ENCODE measurements at places on chromosomes 5 and 9.
A peak's percentile ranks its signal among the peaks of the same experiment; 100 is the strongest.

GRCh38 chr5:79420248-79420647, 93.7 kb downstream of the HOMER1 start:
- DNase-seq = no peak
- no peak overlapping the region for H3K4me3 ChIP-seq
- no peaks in the 10 kb centered on the region for H3K36me3 ChIP-seq
- no peaks in the 10 kb centered on the region for H3K27me3 ChIP-seq
- no peak overlapping the region for H3K27ac ChIP-seq
- H3K4me1 ChIP-seq = no peaks in the 10 kb centered on the region

- no peak overlapping the region for H3K4me3 ChIP-seq
- H3K27ac ChIP-seq = no peak overlapping the region
- H3K36me3 ChIP-seq = no peaks in the 10 kb centered on the region
- DNase-seq = no peak
- no peaks in the 10 kb centered on the region for H3K4me1 ChIP-seq
These were observed 12.8 kb downstream of the CRAT start for GRCh38 chr9:129097671-129098306.

DNA sequence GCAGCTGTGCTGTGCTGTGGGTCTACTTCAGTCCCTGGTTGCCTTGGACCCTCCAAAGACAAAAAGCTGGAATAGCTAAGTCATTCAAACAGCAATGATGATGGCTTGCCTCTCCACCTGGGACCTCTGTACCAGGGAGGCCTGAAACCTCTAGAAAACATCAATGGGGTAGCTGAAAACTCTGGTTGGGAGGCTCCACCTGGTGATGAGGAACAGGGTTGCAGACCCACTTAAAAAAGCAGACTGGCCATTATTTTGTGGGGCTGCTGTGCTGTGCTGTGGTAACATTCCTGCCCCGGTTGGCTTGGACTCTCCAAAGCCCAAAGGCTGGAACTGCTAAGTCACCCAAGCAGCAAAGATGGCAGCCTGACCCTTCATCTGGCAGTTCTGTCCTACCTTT, 839.3 kb upstream of the ARRDC3 start:
- no peaks in the 10 kb centered on the region for H3K4me1 ChIP-seq
- H3K27me3 ChIP-seq = no peaks in the 10 kb centered on the region
- DNase-seq = no peak

- H3K36me3 ChIP-seq = no peaks in the 10 kb centered on the region
- DNase-seq = no peak
- H3K4me3 ChIP-seq = no peak overlapping the region
- no peaks in the 10 kb centered on the region for H3K4me1 ChIP-seq
- no peaks in the 10 kb centered on the region for H3K27me3 ChIP-seq
- no peak overlapping the region for H3K27ac ChIP-seq
These were observed 453.3 kb downstream of the KIF4B start for GRCh38 chr5:155466851-155467250.

- no peaks in the 10 kb centered on the region for H3K36me3 ChIP-seq
- no peaks in the 10 kb centered on the region for H3K27me3 ChIP-seq
These were observed 94.2 kb upstream of the FBN2 start for GRCh38 chr5:128632264-128632663.

- H3K4me3 ChIP-seq = no peak overlapping the region
- no peak for DNase-seq
- no peak overlapping the region for H3K27ac ChIP-seq
- no peaks in the 10 kb centered on the region for H3K27me3 ChIP-seq
- no peaks in the 10 kb centered on the region for H3K36me3 ChIP-seq
These were observed 39.8 kb downstream of the FOXI1 start for GRCh38 chr5:170145462-170145861.

GRCh38 chr5:156431956-156432829, 105.2 kb downstream of the SGCD start:
- DNase-seq = peak; percentile 9
- no peaks in the 10 kb centered on the region for H3K4me1 ChIP-seq
- no peak overlapping the region for H3K27ac ChIP-seq
- no peak overlapping the region for H3K4me3 ChIP-seq

DNA sequence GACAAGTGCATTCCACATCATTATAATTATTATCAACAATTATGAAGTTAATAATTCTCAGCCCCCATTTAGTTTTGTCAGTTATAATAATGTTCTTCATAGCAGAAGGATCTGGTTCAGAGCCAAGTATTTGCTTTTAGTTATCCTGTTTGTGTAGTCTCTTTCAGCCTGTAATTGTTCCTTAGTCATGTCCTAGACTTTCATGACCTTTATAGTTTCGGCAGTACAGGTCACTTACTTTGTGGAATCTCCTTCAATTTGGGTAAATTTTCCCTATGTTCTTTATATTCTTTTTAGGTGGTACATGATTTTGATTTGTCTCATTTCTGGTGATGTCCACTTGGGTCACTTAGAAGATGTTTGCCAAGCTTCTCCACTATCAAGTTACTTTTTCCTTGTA, 34.3 kb downstream of the UBE2R2 start:
- H3K36me3 ChIP-seq = no peaks in the 10 kb centered on the region
- H3K27me3 ChIP-seq = no peaks in the 10 kb centered on the region
- no peak for DNase-seq
- H3K27ac ChIP-seq = no peak overlapping the region

DNA sequence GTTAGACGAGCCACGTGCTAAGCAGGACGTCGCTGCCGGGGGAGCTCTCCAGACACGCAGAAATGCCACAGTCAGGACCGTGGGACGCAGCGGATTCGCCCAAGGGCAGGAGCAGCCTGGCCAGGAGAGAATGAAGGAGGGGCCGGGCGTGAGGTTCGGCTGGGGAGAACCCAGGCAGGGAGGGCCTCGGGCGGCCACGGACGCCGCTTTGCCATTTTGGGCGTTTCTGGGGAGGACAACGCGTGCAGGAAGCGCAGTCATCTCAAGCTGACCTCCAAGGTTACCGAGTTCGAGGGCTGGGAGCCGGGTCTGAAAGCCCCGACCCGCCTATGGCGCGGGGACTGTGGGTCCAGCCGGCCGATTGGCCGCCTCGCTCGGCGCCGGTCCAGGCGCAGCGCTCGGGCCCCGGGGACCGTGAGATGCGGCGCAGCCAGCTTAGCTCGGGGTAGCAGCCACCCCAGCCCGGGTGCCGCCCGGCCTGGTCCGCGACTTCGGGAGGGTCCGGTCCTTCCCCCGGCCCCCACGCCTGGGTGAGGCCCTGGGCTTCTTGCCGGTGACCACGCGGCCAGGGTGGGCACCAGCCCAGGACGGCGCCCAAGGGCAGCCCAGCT, 760 bp upstream of the MAN1B1 start:
- no peaks in the 10 kb centered on the region for H3K4me1 ChIP-seq
- peak overlapping the region; percentile 81 for H3K4me3 ChIP-seq
- H3K27ac ChIP-seq = no peak overlapping the region
- H3K36me3 ChIP-seq = no peaks in the 10 kb centered on the region
- no peak for DNase-seq

DNA sequence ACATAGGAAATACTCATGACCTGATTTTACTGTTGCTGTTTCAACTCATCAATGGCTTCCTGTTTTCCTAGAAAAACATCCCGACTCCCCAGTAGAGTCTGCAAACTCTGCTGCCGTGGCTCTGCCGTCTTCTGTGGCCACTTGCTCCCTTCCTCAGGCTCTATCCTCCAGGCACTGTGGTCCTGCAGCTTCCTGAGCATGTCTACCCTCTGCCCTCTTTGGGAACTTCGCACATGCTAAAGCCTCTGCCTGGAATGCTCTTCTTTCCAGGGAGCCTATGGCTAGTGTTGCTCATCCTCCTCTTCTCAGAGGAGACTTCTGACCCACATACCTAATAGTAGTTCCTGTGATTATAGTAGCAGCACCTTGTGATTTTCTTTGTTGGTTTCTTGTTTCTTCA, 256.9 kb downstream of the MAN2A1 start:
- no peaks in the 10 kb centered on the region for H3K36me3 ChIP-seq
- no peaks in the 10 kb centered on the region for H3K4me1 ChIP-seq
- DNase-seq = no peak

DNA sequence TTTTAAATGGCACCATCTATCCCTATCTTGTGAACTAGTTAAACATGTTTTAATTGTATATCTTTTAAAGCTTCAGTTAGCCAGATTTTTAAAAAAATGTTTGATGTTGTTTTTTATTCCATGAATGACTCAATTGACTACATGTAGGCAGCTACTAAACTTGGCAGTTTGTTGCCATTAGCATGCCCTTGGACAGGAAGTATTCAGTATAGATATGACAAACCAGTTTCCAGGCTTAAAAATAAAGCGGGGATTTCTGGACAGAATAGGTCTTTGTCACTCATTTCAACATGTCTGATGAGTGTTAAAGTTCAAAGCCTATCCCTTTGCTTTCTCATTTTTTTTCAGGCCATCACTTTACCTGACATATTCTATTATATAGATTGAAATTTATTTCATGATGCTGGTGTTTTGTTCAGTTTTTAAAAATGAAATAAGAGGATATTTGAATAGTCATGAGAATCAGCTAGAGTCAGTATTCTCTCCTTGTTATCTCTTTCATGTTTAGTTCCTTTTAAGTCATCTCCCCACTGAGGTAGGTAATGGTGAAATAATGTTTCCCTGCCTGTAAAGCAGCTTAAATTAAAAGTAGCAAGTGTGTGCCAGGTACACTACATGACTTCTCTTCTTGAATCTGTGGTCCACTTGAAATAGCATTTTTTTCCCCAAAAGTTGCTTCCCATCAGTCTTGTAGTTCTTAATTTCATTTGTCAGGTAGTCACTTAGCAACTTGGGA, 11.9 kb downstream of the TNFAIP8 start:
- no peaks in the 10 kb centered on the region for H3K36me3 ChIP-seq
- no peak for DNase-seq
- 0 out of 2 replicates have a peak, but pooled peaks cover 5% of the 10 kb centered on the region for H3K4me1 ChIP-seq
- no peak overlapping the region for H3K27ac ChIP-seq

- no peaks in the 10 kb centered on the region for H3K4me1 ChIP-seq
- no peak overlapping the region for H3K4me3 ChIP-seq
- no peaks in the 10 kb centered on the region for H3K36me3 ChIP-seq
- no peak overlapping the region for H3K27ac ChIP-seq
These were observed 829.0 kb downstream of the TLE4 start for GRCh38 chr9:80400624-80401230.

DNA sequence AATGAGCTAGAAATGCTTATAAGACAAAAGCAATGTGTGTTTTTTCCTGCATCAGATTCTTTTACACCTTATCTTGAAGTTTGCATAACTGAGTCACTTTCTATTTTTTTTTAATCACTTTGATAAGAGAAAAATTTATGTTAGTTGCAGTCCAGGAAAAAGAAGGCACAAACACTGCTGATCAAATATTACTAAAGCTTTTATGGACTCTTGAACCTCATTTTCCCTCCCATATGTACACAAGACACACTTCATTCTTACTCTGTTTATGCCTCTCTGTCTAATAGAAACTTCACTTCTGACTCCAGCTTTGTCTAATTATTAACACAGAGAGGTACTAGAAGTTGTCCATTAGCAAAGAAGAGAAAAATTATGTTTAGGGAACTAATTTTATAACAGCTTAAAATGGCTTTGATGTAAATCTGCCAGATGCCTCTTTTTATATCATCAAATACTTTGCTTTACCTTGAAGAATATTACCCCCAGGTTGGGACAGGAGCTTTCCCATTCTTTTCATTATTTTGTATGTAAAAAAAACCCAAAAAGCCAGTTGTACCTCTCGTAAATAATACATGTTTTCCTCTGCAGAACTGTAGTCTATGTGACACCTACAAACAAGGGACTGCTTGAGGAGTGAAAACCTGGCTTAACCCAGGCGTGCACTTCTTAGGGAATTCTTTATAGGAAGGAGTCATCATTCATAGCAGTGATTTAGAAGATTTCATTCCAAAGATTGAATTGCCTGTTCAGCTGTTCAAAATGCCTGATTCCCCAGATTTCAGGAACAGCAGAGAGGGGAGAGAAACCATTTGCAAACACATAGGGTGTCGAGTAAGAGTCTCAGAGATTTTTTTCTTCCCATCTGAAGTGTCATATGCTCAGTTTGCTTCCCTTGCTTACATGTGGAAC, 72.6 kb downstream of the DAPK1 start:
- peaks cover 16% of the 10 kb centered on the region for H3K4me1 ChIP-seq
- no peak for DNase-seq
- no peak overlapping the region for H3K27ac ChIP-seq
- H3K36me3 ChIP-seq = no peaks in the 10 kb centered on the region

DNA sequence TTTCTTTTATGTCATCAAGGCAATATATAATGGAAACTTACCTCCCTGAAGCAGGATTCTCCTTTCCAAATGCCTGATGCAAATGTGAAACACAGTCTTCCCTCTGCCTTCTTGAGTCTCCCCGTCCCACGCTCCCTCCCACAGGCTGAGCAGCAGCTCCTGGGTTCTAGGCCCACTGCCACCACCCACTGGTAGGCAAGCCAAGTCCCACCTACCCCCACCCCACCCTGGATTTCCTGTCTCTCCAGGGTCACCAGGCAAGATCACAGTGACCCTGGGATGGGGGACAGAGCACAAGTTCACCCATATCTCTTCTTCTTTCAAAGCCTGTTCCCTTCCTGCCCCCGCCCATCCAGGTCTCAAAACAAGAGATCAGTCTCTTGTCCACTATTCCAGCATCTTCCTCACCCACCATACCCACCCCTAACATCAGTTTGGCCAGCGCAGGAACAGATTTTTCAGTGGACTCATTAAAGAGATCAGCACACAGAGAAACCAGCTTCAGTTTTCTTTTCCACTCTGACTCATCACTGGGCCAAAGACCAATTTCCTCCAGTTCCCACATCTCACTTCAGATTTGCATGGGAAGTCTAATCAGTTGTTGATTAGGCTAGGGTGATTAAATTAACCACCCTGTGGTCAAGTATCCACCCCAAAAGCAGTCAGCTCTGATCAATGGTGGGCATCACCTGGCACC, 151.5 kb downstream of the ACTL7B start:
- no peak for DNase-seq
- peaks cover 3% of the 10 kb centered on the region for H3K4me1 ChIP-seq
- no peaks in the 10 kb centered on the region for H3K36me3 ChIP-seq
- no peaks in the 10 kb centered on the region for H3K27me3 ChIP-seq
- H3K4me3 ChIP-seq = no peak overlapping the region
- no peak overlapping the region for H3K27ac ChIP-seq

- peaks cover 16% of the 10 kb centered on the region for H3K36me3 ChIP-seq
- no peak overlapping the region for H3K27ac ChIP-seq
- no peak for DNase-seq
- no peak overlapping the region for H3K4me3 ChIP-seq
These were observed 95.2 kb downstream of the DEPDC1B start for GRCh38 chr5:60604771-60605170.

DNA sequence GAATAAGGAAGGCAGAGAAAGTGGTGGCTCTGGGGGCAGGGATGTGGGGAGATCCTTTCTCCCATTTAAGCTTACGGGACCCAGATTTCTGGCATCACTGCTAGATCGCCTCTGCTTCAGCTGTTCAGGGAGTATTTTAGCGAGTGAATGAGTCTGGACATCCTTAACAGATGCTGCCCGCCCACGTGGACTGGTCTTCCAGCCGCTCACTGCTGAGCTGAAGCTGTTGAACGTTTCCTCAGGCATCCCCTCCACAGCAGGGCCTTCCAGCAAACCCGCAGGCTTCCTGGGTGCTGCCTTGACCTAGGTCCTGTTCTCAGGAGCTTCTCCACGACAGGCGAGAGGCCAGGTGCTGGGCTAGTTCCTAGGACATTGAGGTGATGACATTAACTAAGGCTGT, 144.4 kb upstream of the EFNA5 start:
- no peak overlapping the region for H3K27ac ChIP-seq
- no peak for DNase-seq
- H3K4me1 ChIP-seq = peaks cover 12% of the 10 kb centered on the region
- no peaks in the 10 kb centered on the region for H3K36me3 ChIP-seq

GRCh38 chr9:33244137-33244784, 4.3 kb downstream of the SPINK4 start:
- no peaks in the 10 kb centered on the region for H3K36me3 ChIP-seq
- no peaks in the 10 kb centered on the region for H3K4me1 ChIP-seq
- H3K4me3 ChIP-seq = no peak overlapping the region
- H3K27me3 ChIP-seq = no peaks in the 10 kb centered on the region

GRCh38 chr5:115838885-115839518, 2.4 kb downstream of the ATG12 start:
- H3K27ac ChIP-seq = no peak overlapping the region
- peaks cover 3% of the 10 kb centered on the region for H3K4me1 ChIP-seq
- no peaks in the 10 kb centered on the region for H3K27me3 ChIP-seq
- peaks cover 2% of the 10 kb centered on the region for H3K36me3 ChIP-seq
- H3K4me3 ChIP-seq = no peak overlapping the region
- DNase-seq = no peak

Measured in H1 (cell line).